ENCODE measurements at places on chromosomes 2 and 18.
A peak's percentile ranks its signal among the peaks of the same experiment; 100 is the strongest.

DNA sequence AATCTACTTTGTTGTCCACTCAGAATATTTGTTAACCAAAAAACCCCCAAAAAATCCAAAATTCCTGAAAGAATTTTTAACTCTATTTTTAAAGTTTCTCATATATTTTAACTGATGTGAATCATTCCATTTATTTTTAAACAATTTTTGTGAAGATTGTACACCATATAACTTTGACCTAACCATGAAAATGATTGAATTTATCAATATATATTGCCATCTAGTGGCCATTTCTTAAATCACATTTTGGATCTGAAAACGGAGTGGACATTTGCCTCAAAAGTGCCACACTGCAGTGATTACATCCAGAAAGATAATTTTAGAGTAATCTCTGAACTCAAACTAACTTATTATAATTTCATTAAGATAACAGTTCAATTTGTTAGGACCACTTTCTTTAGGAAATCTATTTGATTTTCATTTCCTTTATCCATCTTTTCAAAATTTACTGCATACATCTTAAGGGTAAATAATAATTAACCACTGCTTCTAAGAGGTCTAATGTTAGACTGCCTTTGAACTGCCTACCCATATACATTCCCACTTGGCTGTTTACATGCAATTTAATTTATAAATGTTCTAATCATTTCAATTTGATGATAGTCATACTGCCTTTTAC is 71.1 kb downstream of the DSC3 start:
- no peak for DNase-seq

DNA sequence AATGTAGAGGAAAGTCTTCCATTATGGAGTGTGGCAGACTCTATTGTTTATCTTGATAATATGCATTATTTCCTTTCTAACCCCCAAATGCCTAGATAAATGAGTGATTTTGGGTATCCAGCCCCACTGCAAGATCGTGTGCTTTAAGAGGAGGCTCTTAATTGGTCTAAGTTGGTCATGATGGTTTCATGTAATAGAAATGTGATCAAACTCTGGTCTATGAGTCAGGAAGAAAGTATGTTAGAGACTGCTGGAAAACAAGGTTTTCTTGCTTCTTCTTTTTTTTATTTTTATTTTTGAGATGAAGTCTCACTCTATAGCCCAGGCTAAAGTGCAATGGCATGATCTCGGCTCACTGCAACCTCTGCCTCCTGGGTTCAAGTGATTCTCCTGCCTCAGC is 344.5 kb upstream of the TNP1 start:
- DNase-seq, result no peak

- DNase-seq, result no peak
These were observed 1474.1 kb upstream of the SLC39A10 start for GRCh38 chr2:194182888-194183287.

DNA sequence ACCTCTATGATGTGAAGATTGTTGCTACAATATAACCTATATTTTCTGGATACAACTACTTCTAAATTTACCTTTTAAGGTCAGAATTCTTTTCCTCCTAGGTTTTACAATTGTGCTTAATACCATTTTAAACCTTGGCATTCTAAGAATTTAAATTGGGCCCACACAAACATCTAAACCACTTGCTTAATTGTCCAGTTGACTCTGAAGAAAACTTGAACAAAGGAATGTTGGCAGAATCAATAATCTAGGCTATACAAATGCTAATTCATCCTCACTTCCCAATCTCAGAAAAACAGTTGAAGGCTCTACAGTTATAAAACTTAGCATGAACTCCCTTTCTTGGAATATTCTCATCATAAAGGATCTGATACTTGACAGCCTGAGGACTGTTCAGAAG is 84.3 kb downstream of the RPRM start:
- no peak for DNase-seq

DNA sequence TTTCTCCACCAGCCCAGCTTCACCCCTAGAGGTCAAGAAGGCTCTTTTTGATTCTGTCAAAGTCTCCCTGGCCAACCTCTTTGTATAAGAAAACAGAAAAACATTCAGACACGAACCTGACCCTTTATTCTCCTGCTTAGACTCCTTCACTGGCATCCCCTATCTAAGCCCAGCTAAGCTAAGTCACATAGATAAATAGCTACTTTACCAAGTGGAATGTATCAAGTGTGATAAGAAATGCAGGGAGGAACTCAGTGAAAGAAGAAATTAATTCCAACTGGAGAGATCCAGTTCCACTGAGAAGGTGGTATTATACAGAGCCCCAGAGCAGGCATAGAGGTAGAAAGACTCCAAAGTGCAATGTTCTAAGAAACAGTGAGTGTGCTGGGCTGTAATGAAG is 489.5 kb downstream of the TNS1 start:
- no peak for DNase-seq

DNA sequence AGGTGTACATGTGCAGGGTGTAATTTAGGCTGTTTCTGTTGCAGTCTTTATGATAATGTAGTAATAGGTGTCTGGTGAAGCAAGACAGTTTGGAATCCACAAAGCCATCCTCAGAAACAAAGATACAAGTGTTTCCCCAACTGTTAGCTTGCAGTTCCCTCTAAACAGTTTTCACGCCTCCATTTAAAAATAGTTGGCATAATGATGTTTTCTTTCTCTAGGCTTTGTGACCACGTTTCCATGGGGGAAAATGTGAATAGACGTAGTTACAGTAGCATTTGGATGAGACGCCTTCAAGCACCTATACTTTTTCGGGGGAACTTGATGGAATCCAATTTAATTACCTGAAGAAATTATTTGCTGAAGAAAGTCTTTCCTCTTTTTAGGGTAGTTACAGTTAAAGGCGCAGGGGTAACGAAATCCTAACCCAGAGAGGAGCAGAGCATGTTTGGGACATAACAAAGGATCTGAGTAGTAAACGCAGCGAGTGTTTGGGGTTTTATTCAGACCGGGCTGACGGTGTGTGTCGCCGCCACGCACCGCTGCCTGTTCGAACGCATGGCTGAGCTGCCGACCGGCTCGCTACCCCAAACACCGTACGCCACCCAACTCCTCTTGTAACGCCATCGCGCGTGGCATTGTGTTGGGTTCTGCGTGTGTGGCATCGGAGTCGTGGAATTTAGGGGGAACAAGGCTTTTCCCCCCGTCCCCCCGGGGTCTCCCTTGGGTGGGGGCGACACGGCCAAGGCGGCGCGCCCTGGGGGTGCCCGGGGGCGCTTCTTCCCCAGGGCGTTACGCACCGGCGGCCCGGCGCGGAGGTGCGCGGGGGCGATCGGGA is 681 bp upstream of the NRP2 start:
- DNase-seq, result peak; percentile 32

GRCh38 chr2:227407591-227408151 is 19.9 kb upstream of the SCYGR1 start:
- no peak for DNase-seq

DNA sequence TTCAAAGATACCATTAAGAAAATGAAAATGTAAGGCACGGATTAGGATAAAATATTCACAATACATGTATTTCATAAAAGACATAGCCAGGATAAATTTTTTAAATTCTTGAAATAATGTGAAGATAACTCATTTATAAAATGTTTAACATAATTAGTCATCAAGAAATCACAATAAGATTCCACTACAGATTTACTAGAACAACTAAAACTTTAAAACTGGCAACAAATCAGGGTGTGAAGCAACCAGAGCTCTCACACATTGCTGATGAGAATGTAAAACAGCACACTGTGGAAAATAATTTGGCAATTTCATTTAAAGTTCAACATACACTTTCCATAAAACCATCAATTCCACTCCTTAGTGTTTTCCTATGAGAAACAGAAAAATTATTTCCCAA is 89.6 kb upstream of the UBE2E3 start:
- no peak for DNase-seq

- DNase-seq, result no peak
These were observed 242.6 kb upstream of the TCF4 start for GRCh38 chr18:55830544-55830943.

GRCh38 chr2:23065210-23065609 is 319.8 kb upstream of the KLHL29 start:
- DNase-seq, result no peak

DNA sequence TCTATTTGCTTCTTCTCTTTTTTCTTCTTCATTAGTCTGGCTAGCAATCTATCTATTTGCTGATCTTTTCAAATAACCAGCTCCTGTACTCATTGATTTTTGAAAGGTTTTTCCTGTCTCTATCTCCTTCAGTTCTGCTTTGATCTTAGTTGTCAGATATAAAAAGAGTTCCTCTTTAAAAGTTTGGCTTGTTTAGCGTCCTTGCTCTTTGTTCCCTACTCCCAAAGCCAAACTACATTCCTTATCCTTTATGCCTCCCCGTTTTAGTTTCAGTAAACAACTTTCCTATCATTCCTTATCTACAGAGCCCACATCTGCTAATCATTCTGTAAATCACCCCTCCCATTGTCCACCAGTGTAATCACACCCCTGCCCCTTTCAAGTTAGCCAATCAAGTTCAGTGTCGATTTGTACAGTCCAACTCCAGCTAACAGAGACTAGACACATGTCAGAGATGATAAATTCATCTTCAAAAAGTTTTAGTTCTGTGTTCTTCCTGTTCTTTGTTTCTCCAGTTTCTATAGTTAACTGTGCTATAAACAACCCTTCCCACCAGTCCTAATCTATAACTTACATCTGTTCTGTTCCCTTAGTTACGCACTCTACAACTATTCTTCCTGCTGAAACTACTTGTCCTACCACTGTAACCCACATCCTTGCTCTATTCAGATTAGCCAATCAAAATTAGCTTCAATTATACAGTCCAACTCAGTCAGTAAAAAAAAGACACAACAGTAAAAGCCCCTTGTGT is 44.4 kb downstream of the TFPI start:
- DNase-seq, result no peak

DNA sequence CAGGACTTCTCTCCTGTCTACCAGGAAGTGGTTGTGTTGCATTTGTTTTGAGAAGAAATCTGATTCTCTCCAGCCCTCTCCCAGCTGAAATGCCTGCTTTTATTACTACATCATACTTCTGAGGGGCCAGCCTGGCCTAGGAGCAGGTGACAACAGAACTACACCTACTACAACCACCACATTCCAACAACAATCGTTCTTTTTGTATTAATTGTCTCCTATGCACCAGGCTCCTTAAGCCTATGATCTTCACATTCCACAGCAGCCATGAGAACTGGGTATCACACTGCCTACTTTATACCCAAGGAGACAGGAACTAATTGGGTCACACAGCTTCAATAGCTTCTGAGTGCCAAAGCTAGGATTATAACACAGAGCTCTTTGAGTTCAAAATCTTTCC is 167.7 kb downstream of the TDRD15 start:
- no peak for DNase-seq

- no peak for DNase-seq
These were observed 31.3 kb upstream of the RAPGEF4 start for GRCh38 chr2:172704072-172704936.

- no peak for DNase-seq
These were observed 108.5 kb upstream of the UNC80 start for GRCh38 chr2:209663139-209663538.

- no peak for DNase-seq
These were observed 1.1 kb upstream of the SNED1 start for GRCh38 chr2:240997141-240997855.

DNA sequence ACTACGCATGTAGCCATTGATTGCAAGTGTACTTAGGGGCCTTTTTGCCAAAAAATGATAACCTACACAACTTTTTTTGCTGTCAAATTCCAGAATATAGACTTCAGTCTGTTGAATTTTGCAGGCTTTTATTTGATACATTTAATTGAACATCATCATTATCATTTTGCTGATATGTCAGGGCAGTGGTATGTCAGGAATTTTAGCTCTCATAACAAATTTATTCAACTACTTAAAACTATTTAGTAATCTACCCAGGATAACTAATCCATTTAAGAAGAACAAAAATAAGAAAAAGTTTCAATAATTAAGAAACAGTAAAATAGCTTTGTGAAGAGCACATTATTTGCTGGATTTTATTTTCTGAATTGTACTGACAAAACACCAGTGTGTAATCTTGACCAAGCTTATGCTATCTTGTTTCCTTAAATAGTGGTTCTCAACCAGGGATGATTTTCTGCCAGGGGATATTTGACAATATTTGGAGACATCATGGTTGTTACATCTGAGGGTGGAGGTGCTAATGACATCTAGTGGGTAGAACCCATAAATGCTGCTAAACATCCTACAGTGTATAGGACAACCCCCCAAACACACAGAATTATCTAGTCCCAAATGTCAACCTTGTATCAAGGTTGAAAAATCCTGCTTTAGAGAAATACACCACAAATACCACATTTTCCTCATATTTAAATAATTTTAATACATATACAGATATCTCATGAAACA is 12.1 kb upstream of the TTN start:
- no peak for DNase-seq

DNA sequence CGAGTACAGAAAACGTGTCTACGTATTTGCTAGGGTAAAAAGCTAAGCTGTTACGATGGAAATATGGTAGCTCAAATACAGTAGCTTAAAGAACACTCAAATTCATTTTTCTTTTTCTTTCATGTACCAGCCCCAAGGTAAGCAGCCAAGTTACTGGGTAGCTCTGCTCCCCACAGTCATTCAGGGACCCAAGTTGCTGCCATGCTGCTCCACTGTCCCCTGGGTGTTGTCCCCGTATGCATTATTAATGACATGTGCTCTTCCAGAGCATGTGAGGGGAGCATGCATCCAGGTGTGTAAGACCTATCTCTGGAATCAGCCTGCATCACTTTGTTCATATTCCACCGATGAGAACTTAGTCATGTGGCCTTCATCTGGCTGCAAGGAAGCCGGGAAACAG is 105.1 kb upstream of the SP3 start:
- DNase-seq, result no peak

DNA sequence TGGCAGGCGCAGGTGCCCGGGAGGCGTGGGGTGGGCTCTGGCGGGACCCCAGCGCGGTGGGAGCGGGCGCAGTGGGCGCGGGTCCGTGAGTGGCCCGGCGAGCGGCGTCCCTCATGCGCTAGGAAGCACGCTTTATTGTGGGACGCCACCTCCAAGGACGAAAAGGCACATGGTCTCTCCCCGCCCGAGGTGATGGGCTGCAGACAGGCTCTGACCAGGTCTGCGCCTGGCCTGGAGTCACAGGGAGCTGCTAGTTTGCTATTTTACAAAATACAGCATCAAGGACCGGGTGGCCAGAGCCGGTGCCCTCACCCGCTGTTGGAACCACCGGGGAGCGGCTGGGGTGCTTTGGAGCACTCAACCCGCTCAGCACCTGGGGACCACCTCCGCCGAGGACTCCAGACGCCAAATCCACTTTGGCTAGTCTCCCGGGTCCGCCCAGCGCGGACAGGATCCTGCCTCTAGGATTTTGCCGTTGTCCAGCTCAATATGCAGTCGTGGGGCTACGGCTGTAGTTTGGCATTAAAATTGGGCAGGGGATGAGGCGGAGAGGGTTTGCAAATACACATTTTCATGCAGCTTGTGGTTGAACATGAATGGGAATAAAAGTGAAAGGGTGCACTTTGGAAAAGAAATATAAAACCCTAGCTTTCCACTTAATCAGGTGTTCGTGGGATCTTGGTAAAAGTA is 65.4 kb downstream of the LRRFIP1 start:
- no peak for DNase-seq

DNA sequence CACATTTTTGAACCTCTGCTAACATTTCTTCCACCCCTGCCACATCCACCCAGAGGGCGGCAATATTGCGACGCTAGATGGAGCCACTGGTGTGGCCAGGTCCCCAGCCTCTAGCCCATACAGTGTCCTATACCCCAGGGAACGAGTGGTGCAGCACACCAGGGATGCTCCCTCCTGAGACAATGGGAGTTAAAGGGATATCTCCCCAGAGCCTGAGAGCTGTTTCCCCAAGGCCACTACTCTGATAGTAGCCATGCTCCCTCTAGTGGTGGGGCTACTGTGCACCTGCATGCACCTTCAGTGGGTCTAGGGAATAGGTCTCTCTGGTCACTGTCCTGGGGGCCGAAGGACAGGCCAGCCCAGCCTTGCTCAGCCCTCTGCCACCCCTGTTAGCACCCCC is 336.4 kb upstream of the FSHR start:
- DNase-seq, result peak; percentile 14
